ENCODE measurements at places on chromosomes 7 and 10.

DNA sequence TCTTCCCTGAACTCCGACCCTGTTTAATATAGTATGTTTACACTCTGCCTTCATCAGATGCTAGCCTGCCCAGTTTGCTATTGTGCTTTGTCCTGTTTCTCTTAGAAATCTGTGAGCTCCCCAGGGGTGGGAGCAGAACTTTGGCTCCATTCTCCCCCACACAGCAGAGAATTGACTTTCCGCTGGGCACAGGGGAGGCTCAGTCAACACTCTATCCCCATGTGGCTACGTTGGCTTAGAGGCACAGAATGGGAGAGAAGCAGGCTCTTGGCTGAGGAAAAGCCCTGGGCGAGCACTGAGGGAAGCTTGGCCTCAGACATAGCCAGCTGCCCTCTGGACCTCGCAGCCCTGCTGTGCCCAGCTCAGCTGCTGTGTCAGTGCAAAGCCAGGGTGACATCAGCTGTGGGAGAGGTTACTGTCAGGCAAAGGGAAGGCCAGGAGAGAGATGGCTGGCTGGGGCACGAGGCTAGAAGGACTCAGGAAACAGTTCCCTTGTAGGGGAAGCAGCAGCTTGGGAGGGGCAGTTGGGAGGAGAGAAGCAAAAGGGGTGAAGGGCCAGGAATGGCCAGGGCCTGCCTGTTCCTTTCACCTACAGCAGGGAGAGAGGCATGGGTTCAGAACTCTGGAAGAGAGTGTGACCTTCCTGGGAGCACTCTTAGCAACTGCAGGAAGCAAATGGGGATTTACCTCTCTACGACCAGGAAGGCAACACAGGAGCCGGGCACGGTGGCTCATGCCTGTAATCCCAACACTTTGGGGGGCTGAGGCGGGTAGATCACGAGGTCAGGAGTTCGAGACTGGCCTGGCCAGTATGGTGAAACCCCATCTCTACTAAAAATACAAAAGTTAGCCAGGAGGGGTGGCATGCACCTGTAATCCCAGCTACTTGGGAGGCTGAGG, 5.8 kb upstream of the SCD start:
- DNase-seq, result no peak

- DNase-seq, result no peak
Observed at GRCh38 chr10:131094527-131095312, 216.8 kb downstream of the TCERG1L start.

GRCh38 chr7:126948664-126949063, 304.1 kb downstream of the GRM8 start:
- DNase-seq, result no peak

DNA sequence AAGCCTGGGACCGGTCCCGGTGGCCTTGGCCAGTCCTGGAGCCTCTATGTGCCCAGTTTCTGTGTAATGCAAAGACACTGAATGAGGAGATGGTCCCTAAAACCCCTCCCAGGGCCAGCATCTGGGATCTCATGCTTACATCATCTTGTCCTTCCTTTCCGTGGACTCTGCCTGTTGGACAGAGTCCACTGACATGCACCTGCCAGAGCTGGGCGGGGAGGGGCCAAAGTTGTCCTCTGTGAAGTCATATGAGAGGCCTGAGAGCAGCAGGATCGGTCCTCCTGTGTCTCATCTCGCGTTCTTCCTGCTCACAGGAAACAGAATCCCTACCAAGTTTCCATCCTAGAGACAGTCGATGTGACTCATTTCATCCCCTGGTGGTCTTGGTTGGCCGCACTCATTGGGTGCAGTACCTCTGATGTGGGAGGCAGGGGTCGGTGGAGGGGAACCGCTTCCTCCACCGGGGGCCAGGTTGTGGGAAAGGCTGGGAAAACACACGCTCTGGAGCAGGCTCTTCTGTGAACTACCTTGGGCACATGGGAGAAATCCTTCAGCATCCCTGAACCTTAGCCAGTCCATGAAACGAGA, 389.6 kb upstream of the PODXL start:
- DNase-seq, result no peak

GRCh38 chr7:37173670-37174069, 275.0 kb downstream of the ELMO1 start:
- no peak for DNase-seq

DNA sequence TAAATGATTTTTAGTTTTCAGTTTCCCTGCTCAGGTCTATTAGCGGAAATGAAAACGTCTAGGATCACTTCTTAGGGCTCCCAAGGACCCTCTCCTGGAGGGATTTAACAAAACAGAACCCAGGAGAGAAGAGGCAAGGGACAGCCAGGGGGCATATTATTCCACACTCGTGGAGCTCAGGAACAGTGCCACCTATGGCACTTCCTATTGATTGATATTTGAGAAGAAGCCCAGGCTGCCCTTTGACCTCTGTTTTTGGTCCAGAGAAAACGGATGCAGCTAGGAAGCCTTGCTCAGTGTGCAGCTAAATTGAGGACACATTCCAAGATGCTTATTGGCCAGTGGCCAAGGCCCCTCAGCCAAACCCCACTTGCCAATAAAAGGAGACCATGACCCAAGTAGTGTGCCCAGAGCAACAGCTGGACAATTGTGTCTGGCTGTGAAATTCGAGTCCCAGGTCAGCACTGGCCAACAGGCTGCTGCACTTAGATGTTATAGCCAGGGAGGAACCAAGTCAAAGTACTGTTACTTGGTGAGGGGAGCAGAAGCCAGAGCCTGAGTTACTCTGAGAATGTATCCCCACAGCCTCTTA, 24.0 kb upstream of the GPNMB start:
- no peak for DNase-seq

- DNase-seq, result no peak
Observed at GRCh38 chr7:51592842-51593599, 276.4 kb upstream of the COBL start.

DNA sequence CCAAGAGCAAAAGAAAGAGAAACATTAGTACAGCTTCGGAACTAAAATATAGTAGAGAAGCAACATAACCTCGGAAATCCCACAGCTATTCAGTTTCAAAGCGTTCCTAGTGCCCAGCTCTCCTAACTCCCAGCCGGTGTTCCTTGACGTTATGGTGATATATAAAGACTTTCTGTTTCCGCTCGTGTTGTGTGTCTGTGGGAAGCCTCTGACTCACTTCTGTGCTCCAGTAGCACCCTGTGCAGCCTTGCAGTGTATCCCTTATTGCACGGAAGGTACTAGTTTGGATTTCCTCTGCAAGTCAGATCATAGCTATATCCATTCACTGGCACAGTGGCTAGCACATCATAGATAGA, 535 bp downstream of the ASAH2B start:
- no peak for DNase-seq

- DNase-seq, result no peak
Observed at GRCh38 chr7:47508389-47509380, 73.2 kb downstream of the TNS3 start.

Data from cortex of kidney (tissue), 1 donor.